C1 segment of cervical spinal cord (tissue), 14 donors: ENCODE measurements at places on chromosomes 4 and X.

GRCh38 chrX:69192603-69193002 lies 27.4 kb upstream of the PJA1 start:
- DNase-seq, result no peak

- no peak for DNase-seq
These were observed 270.2 kb downstream of the PAPSS1 start for GRCh38 chr4:107449611-107450369.

DNA sequence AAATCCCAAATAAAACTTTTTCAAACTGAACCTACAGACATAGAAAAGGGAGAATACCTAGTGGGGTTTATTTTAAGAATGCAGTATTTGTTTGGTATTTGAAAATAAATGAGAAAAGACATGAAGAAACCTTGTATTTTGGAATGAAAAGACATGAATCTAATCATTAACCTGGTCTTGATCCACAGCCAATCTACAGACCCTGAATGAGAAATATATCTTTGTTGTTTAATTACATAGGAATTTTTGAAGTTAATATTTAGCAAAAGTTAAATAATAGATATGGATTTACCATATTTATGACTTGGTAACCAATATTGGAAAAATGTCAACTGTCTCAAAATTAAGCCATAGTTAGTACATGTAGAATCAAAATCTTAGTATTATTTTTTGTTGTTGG lies 76.8 kb downstream of the MAGEA10 start:
- no peak for DNase-seq

GRCh38 chr4:76563454-76564122 lies 128.6 kb downstream of the SHROOM3 start:
- DNase-seq, result no peak

DNA sequence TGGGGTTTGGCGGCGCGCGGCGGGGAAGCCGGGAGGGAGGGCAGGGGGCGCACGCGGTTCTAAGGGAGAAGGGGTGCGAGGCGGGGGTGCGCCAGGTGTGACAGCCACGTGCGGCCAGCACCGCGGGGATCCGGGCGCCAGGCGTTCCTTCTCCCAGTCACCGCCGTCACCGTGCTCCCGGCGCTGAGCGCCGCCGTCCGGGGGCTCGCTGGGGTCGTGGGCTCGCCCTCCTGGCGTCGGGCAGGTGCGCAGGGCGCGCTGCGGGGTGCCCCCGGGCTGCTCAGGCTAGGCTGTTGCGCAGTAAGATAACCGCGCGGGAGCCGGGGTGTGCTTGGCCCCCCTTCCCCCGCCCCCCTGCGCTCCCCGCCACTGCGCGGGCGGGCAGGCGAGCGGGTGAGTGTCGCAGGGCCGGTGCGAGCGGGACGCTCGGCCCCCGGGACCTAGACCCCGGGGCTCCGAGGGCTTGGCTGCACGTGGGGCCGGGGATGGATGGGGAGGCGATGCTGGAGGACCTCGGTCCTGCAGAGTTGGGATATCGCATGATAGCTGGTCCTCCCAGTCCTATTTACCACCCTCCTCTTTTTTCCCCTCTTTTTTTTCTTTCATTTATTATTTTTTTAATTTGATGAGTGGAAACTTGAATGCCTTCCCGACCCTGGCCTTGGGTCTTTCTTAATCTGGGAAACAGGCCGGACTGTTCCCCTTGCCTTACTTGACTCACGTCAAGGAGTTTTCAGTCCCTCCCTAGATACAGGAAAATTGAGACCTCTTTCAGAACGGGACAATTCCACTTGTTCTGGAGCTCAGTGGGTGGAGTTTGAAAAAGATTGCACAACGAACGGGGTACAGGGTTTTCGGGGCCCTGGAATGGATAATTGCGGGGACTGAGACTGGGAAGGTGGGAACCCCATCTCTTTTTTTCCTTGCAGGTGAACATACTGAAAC lies 797 bp downstream of the TXLNG start:
- no peak for DNase-seq

DNA sequence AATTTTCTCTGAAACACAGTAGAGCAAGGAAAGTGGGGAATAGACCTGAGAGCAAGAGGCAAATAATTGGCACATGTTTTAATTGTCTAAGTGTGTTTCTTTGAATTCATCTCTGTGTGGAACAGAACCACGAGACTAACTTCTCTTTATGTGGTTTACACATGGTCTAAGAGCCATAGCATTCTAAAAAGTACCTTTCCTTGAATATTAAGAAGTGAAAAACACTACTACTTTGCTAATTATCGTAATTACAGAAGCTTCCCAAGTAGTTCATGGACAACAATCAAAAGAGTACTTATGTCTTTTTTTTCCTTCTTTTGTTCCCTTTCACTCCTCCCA lies 2.9 kb upstream of the CYBB start:
- no peak for DNase-seq

DNA sequence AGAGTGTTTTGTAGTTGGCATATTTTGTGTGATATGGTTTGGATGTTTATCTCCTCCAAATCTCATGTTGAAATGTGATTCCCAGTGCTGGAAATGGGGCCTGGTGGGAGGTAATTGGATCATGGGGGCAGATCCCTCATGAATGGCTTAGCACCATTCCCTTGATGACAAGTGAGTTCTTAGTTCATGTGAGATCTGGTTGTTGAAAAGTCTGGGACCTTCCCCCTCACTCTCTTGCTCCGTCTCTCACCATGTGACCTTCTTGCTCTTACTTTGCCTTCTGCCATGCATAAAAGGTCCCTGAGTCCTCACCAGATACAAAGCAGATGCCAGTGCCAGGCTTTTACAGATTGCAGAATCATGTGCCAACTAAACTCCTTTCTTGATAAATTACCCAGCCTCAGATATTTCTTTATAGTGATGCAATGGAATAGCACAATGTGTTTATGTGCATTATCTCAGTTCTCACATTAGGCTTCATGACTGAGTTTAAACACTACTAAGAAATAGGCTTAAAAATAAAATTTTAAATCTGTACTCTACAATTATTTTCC lies 1348.8 kb downstream of the STIM2 start:
- DNase-seq, result no peak

DNA sequence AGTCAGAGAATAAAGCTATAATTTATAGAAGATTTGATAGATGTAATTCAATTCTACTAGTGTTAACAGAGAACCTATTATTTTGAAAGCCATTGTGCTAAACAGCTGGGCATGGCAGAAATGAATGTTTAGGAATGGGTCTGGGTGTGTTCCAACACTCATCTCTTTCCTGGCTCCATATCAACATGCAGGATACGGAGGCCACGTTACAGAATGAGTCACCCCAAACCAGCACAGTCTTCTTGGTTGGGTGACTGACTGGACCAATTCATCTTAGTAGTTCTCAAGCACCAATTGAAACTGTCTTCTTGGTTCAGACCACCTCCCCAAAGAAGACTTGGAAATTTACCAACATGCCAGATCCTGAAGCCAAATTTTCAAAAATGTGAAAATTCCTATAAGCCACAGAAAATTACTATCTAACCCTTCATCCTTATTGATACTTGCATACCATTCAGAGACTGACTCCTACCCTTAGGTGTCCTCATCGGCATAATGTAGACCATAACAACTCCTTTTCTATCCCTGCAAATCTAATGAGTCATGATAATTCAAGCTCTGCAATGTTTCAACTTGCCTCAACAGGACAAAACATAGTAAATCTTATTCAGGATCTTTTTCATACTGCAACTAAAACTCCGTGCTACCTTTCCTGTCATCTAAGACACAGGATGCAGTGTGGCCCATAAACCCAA lies 52.0 kb upstream of the ATOH1 start:
- DNase-seq, result no peak

DNA sequence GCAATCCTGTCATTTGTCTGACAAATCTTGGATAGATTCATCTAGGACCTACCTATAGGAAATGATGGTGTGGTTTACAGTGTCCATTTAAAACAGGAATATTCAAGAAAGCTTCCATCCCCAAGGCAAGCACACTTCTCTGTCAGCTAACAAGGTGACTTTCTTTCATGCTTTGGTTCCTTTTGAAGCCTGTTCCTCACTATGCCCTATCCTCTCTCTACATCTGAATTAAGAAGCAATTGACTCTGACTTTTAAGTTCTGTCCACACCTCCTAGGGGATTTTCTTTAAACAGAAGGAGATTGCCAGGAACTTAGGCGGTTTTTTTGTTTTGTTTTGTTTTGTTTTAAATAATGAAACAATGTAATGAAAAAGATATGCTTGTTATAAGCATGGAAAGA lies 1181.4 kb upstream of the TENM3 start:
- no peak for DNase-seq

GRCh38 chr4:24209131-24209530 lies 319.3 kb upstream of the PPARGC1A start:
- no peak for DNase-seq

DNA sequence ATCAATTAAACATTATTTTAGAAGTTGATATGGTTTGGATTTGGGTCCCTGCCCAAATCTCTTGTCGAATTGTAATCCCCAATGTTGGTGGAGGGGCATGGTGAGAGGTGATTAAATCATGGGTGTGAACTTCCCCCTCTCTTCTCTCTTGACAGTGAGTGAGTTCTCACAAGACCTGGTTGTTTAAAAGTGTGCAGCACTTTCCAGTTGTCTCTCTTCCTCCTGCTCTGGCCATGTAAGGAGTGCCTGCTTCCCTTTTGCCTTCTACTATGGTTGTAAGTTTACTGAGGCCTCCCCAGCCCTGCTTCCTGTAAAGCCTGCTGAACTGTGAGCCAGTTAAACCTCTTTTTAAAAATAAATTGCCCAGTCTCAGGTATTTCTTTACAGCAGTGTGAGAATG lies 141.4 kb downstream of the GALNTL6 start:
- no peak for DNase-seq

DNA sequence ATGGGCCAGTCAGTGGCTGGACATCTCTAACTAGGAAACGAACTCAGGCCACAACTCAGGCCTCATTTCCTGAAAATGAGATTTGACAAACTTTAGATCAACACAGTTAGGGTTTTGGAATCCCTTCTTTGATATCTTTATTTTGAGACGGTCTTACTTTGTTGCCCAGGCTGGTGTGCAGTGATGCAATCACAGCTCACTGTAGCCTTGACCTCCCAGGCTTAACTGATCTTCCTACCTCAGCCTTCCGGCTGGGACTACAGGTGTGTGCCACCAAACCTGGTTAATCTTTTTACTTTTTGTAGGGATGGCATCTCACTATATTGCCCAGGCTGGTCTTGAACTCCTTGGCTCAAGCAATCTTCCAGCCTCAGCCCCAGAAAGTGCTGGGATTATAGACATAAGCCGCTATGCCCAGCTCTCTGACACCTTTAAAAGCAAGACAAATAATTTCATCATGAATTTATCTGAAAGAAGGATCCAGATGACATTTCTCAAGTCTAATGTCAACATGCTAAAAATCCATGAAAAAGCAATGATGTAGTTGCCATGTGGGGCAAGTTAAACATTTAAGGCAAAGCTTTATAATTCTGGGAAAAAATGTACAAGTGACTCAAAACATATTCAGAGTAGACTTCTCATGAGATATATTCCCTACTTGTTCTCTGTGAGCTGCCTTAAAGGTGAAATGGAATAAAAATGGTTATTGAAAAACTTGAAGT lies 89.1 kb upstream of the CBR4 start:
- DNase-seq, result no peak

DNA sequence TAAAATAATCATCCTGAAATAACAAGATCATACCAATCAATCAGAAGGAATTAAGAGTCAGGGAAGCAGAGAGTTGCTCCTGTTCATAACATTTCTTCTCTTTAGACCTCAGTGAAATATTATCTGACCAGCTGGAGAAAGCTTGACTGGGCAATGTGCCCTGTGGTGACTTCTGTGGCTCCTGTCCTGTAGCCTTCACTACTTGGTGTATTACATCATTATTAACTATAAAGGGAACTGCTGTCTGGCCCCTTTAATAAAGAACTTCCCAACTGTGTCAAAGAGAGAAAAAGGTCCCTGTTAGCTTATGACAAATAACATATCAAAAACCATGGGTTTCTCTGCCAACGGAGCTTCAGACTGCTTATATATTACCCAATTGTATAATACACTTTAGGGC lies 18.0 kb downstream of the OPHN1 start:
- DNase-seq, result no peak

DNA sequence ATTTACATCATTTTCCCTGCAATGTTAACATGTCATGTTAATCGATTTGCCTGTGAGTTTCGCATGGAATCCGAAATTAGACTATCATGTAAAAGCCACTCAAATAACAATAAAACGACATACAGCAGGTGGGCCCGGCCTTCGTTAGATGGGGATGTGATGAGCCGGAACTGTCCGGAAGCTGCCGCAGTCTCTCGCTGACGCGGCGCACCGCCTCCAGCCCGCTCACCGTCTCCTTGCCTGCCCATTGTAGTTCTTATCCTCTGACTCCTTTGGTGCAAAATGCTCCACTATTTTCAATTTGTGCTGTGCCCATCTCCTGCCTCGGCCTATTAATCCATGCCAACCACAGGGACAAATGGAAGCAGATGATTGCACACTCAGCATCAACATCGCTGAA lies 877.5 kb upstream of the TENM3 start:
- no peak for DNase-seq

DNA sequence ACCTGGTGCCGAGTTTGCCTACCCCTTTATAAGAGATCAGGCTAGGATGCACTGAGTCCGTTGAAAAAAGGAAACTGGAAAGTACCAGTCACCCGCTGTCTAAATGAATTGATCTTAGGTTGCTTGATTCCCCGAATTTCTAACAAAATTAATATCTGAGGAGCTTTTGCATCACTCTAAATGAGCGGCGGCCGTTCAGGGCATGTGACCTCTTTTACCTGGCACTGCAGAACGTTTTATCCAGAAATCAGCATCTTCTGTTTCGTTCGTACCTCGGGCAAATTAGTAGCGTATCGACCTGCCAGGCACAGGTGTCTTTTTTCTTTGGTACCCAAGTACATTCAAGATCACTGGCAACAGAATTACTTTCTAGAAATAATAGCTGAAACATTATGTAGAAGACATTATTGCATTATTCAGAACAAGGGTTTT lies 876 bp downstream of the KLHL2 start:
- DNase-seq, result no peak

GRCh38 chrX:70446380-70447350 lies 2.0 kb downstream of the DLG3 start:
- no peak for DNase-seq

- DNase-seq, result no peak
These were observed 66.4 kb upstream of the GUCY1A1 start for GRCh38 chr4:155600244-155600643.

GRCh38 chrX:123447506-123447905 lies 263.4 kb downstream of the GRIA3 start:
- DNase-seq, result no peak

DNA sequence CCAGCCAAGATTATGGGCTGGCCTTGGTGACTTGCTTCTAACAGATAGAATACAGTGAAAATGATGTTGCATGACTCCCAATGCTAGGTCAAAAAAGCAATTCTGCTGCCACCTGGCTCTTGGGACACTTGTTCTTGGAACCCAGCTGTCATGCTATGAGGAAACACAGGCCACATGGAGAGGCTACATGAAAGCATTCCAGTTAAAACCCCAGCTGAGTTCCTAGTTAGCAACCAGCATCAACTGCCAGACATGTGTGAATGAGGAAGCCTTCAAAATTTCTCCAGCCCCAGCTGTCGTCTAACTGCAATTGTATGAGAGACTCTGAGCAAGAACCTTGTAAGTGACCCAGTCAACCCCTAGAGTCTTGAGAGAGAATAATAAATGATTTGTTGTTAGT lies 105.2 kb upstream of the FGF16 start:
- no peak for DNase-seq
